Effector CD8-positive, alpha-beta T cell (primary cell): ENCODE measurements at places on chromosomes 4 and X.

- no peak for DNase-seq
These were observed 83.3 kb downstream of the SORCS2 start for GRCh38 chr4:7275490-7276154.

GRCh38 chr4:148574911-148575310 lies 132.7 kb upstream of the NR3C2 start:
- no peak for DNase-seq

DNA sequence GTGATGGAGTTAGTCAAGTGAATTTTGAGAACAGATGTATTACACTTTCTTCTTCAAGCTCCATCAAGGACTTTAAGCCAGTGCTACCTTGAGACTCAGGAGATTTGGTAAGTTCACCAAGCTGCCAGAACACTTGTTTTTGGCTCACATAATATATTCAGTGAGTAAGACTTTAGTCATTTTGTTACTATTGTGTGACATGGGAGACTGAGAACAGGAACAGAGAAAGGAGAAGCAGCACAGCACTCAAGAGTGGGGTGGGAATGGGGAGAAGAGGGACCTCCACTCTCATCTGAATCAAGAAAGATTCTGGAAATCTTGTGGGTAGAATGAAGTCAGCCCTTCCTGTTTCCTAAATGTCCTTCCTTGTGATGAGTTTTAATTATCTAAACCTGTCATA lies 87.3 kb upstream of the TET2 start:
- DNase-seq: no peak

GRCh38 chr4:2828758-2829181 lies 14.9 kb upstream of the ADD1 start:
- DNase-seq: no peak

DNA sequence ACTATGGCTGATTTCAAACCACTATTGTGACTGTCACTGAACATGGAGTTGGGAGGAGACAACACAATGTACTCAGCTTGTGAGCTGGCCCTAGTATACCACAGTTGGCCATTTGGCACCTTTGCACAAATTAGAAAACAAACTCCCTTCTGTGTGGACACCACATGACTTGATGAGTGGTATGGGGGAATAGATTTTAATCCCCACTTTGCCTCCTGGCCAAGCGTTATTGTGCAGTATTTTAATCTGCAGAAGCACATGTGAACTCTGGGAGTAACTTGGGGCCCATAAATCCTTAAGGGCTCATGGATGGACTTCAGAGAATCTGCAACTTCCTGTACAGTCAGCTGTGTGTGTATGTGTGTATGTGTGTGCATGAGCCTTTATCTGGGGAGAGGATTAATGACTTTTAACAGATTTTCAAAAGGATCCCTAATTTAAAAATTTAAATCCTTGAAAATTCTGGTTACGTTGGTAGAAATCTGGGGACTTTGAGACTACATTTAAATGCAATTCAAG lies 105.0 kb upstream of the PAQR3 start:
- no peak for DNase-seq

- DNase-seq: no peak
These were observed 168.4 kb upstream of the NPY2R start for GRCh38 chr4:155040031-155040430.

GRCh38 chrX:23888887-23889501 lies 18.7 kb downstream of the APOO start:
- no peak for DNase-seq

DNA sequence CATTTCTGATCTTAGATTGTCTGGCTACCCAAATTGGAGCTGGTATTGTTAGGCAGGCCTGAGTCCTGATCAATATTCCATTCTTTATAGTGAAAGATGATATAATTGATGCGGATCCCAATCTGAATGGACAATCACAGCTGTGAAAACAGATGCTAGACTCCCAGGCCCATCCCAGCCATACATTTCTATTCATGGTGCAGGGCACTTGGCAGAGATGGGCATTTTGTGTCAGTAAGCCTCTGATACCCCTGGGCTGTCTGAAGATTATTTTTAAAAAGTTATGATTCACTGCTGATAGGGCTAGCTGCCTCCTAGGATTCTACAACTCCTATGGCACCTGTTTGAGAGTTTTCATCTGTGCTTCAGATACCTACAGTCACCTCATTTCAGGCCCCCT lies 61.2 kb upstream of the TSPAN7 start:
- no peak for DNase-seq

- no peak for DNase-seq
These were observed 155.2 kb upstream of the SPIN4 start for GRCh38 chrX:63506320-63506719.

DNA sequence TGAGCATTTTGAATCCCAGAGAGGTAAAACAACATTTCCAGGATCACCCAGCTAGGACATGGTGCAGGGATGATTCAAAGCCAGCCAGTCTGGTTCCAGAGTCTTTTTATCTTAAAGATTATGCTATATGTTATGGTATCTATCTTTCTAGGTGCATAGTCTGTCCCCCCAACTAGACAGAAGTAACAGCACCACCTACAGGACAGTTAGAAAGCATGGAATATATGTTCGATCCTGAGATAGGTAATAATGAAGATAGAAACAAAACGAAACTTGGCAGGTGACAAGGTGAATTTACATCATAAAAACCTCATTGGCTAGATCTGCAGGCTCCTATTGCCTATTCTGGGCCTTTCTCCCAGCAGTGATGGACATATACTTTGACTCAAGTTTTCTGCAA lies 723.2 kb downstream of the SMARCA1 start:
- no peak for DNase-seq

DNA sequence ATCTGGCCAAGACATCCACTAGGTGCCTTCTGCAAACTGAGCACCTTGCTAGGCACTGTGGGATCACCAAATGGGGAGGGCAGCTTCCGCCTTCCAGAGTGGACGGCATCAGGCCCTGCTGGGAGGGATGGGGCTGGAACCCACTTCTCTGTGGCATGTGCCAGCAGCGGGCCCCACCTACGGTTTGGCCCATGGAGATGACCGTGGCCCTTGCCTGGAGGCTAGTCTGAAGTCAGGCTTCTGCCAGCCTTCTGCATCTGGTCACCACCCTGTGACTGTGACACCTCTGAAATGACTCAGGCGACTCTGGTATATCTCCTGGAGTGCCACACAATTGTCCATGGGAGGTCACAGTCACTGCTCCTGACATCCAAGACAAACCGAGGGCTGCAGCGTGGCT lies 7.2 kb downstream of the SSR4 start:
- no peak for DNase-seq

GRCh38 chrX:31580726-31581125 lies 508.9 kb upstream of the FTHL17 start:
- DNase-seq: no peak

GRCh38 chr4:16237715-16238114 lies 11.4 kb upstream of the TAPT1 start:
- no peak for DNase-seq

DNA sequence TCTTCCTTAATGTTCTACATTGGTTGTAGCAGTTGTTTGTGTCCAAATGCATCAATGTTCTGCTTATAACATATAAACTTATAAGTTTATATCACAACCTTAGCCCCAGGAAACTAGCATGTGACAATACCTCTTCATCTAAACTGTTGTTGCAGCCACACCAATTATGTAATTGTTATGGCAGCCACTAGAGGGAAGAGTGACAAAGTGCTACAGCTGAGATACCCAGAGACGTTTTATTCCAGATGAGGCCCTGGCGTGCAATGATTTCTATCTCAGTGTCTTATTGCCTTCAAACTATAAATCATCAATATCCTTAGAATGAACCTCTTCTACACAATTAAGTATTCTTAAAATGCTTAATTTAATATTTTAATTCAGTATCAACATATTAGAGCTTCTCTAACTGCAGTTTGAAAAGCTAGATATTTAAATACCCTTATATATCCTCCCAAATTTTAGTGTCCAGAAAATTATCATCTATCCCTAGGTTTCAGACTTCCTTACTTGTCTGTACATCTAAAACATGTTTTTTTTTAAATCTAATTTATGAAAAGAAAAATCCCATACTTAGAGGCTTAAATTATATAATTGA lies 171.6 kb downstream of the PCDH10 start:
- DNase-seq: no peak

GRCh38 chrX:154603438-154604430 lies 15.3 kb downstream of the CTAG1B start:
- DNase-seq: no peak

- no peak for DNase-seq
These were observed 231.6 kb downstream of the NR3C2 start for GRCh38 chr4:148210661-148211060.

DNA sequence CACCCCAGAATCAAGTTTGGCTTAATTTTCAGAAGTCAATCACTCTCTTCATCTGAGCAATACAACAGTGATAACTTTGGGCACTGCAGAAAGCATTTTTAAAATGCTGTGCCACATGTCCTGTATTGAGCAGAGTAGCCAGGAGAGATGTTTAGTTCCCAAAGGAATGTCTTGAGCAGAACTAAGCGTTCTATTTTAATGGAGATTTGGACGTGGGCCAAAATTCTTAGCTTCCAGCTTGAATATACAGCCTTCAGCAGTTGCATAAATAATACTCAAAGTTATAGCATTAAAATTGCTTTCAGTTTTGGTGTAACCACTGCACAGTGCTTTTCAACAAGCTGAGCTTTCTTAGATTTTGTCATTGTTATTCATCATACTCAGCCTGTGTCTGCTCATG lies 679.2 kb downstream of the NLGN4X start:
- no peak for DNase-seq

GRCh38 chrX:13110433-13111324 lies 66.3 kb upstream of the FAM9C start:
- DNase-seq: no peak

DNA sequence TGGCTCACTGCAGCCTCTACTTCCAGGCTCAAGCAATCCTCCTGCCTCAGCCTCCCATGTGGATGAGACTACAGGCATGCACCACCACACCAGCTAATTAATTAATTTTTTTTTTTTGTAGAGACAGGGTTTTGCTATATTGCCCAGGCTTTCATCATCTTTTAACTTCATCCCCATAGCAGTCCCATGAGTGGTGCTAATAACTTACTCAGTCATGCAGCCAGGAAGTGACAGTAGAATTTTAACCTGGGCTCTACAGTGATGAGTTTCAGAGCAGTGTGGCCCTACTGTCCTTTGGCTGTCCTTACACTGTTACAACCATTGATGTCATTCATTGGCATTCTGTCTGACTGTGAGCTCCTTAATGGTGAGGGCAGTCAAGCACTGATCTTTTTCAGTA lies 3.9 kb upstream of the OCIAD2 start:
- no peak for DNase-seq

- no peak for DNase-seq
These were observed 216.2 kb upstream of the TECRL start for GRCh38 chr4:64625438-64625837.

DNA sequence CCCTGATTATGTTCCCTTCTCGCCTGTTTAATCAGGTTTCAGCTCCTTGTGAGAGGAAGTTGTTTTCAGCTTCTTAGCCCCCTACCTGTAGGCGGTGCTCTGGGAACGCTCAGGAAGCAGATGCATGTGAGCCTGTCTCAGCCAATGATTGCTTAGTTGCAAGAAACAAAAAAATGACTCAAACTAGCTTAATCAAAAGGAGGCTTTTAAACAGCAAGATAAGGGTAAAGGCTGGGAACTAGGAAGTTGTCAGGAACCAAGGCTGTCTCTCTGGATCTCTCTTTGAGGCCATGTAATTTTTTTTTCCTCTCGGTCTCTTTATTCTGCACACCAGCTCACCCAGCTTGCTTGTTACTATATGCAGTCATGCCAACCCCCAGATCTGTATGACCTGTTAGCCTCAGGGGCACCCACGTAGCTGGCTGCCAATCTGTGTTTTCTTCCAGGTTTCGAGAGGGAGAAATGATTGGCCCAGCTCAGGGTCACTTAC lies 109.1 kb downstream of the PTTG2 start:
- no peak for DNase-seq

DNA sequence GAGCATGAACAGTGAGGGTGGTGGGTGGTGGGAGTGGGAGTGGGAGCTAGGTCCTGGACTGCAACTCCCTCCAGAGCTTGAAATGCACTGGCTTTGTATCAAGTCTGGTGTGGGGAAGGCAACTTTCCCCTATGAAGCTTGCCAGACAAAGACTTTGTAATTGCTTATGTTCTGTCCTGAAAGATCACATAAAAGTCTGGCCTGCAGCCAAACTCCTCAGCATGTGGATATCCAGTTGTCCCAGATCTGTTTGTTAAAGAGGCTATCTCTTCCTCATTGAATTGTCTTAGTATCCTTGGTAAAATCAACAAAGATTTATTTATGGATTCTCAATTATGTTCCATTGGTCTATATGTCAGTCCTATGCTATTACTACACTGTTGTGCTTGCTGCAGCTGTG lies 607.9 kb downstream of the GLUD2 start:
- no peak for DNase-seq

DNA sequence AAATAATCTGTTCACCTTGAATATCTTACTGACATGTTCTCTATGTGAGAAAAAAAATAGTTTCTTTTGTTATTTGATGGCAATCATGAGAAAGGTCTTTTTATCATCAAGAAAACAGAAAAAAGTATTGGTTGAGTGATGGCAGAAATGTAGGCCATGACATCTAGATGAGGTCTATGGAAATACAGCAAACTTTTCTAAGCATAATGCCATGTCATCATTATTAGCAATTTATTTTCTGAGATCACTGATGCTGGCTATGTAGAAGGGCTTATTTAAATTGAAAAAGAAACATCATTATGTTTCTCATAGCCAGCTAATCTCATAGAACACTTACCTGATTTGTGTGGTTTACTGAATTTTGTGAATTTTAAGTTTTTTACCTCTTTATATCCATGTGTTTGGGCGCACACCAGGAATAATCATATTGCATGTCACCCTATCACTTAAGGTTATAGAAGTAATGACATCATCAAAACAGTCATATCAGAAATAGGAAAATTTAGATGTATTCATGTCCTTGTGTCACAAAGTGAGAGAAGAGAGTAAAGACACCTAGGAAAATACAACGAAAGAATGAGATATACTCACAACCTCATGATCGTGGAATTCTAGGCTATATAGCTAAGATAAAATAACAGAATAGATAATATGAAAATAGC lies 22.4 kb downstream of the UGT2A3 start:
- no peak for DNase-seq

DNA sequence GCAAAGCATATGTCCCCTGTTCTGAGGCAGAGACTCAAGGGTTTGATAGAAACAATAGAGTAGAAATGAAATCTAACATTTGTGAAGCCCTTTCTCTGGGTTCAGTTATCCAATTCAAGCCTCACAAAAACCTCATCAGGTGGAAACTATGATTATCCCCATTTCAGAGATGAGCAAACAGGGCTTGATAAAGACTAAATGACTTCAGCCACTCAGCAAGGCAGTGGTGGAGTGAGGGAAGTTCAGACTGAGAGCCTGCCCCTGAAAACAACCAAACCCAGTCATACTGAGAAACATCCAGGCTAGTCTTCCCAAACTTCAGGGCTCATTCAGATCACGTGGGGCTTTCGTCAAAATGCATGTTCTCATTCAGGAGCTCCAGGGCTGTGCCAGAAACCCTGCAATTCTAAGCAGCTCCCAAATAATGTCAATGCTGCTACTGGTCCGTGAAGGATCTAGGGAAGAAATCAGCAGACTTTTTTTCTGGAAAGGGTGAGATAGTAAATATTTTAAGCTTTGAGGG lies 109.6 kb upstream of the KIT start:
- no peak for DNase-seq
